ENCODE measurements at places on chromosomes 11 and 22. TPM values are rescaled to one million over a fixed set of nuclear protein-coding genes. Genes with fewer than 3 reads are reported as not detected.

Gene BRD1
- polyA plus RNA-seq, result 27.1 TPM

Gene SGSM1
- not detected for polyA plus RNA-seq

Gene TEX12
- not detected for polyA plus RNA-seq

Gene IGSF22
- polyA plus RNA-seq, result 0.82 TPM

Gene UPK2
- polyA plus RNA-seq, result 1.4 TPM

Gene NPAS4
- 1.5 TPM for polyA plus RNA-seq
